ENCODE measurements at places on chromosomes 12 and 14. TPM values are rescaled to one million over a fixed set of nuclear protein-coding genes. Genes with fewer than 3 reads are reported as not detected.
A peak's percentile ranks its signal among the peaks of the same experiment; 100 is the strongest.

DNA sequence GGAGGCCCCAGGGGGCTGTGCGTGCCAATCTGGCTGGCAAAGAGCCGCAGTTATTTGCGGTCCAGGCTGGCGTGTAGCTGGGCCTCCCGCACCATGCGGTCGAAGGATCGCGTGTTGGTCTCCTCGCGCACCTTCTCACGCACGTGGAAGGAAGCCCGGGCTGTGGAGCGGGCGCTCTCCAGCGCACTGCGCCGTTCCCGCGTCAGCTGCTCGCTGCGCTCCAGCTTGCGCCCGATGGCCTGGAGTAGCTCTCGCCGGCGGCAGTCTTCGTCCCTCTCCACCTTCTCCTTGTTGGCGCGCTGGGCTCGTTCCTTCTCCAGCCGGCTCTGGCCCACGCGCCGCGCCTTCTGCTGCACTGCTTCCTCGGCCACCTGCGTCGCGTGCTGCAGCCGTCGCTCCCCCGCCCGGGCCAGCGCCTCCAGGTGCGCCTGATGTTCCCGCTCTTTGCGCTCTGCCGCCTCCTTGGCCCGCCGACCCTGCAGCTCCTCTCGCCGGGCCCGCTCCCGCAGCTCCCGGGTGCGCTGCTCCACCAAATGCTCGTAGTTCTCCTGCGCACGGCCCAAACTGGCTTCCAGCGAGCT, 3.1 kb downstream of the CCDC177 start:
- no peak overlapping the region for H3K27ac ChIP-seq
- peaks cover 23% of the 10 kb centered on the region for H3K27me3 ChIP-seq
- H3K36me3 ChIP-seq, result no peaks in the 10 kb centered on the region
- DNase-seq, result no peak
- no peak overlapping the region for H3K4me3 ChIP-seq
- no peaks in the 10 kb centered on the region for H3K4me1 ChIP-seq

The EML5 gene
- 1.8 TPM for total RNA-seq

The C1QL4 gene
- total RNA-seq, result 8.1 TPM

The PIANP gene
- not detected for total RNA-seq

DNA sequence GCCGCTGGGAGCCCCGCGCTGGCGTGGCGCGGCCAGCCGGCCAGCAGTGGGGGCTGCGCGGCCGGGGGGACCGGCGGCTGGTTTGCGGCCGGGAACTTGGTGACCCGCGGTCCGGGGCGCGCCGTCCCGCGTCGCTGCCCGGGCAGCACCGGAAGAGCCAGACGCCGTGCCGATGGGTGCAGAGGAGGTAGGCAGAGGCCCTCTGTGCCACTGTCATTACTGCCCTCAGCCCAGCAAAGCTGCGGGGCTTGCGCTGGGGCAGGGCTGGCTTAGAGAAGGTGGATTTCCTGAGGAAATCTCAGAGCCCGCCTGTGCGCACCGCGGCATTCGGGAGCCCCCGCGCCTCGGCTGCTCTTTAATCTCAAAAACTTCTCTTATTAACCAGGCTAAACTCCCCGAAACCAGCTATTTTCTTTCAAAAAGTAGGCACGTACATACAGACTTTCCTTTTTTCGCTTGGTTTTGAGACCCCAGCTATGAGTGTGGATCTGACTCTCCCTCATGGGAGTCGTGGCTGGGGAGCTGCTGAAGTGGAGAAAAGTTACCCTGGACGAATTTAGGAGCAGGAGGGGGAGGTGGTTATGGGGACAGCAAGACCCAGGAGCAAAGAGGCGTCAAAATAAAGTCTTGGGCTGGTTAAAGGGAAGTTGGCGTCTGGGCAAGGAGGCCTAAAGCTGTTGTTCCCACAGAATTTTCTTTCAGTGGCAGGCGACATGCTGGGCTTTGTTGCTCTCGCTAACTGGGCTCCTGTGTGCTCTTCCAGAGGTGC, 802 bp downstream of the SUSD6 start:
- peaks cover 16% of the 10 kb centered on the region for H3K4me1 ChIP-seq
- no peaks in the 10 kb centered on the region for H3K27me3 ChIP-seq
- DNase-seq, result no peak
- no peaks in the 10 kb centered on the region for H3K36me3 ChIP-seq
- H3K4me3 ChIP-seq, result peak overlapping the region; percentile 79

GRCh38 chr14:23640524-23641141, 4.5 kb downstream of the DHRS2 start:
- H3K4me3 ChIP-seq, result no peak overlapping the region
- no peaks in the 10 kb centered on the region for H3K36me3 ChIP-seq
- H3K4me1 ChIP-seq, result peaks cover 17% of the 10 kb centered on the region
- no peaks in the 10 kb centered on the region for H3K27me3 ChIP-seq
- no peak for DNase-seq

DNA sequence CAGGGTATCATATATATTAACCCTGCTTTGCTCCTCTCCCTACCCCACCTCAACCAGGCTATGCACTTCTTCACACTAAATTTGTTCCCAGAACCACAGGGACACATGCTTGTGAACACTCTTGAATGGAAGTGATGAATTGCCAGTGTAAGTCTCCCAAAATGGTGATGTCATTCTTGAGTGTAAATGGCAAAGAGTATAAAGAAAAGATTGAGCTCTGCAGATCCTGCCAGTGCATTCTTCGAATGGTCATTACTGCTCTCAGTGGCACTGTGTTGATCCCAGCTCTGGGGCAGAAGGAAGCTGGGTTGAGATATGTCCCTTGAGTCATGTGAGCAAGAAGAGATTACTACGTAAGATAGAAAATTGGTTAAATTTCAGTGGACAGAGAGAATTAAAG, 313.1 kb downstream of the TMEM117 start:
- H3K36me3 ChIP-seq, result no peaks in the 10 kb centered on the region
- DNase-seq, result no peak
- no peaks in the 10 kb centered on the region for H3K4me1 ChIP-seq
- no peak overlapping the region for H3K4me3 ChIP-seq

- H3K36me3 ChIP-seq, result no peaks in the 10 kb centered on the region
- no peaks in the 10 kb centered on the region for H3K4me1 ChIP-seq
Measured at GRCh38 chr14:74698465-74698864, 14.4 kb downstream of the AREL1 start.

The PLXNC1 gene
- 0.25 TPM for total RNA-seq

The RD3L gene
- not detected for total RNA-seq

The TMBIM4 gene
- 51.1 TPM for total RNA-seq

- peak overlapping the region; percentile 100 for H3K27ac ChIP-seq
- no peak overlapping the region for H3K4me3 ChIP-seq
- peaks cover 36% of the 10 kb centered on the region for H3K4me1 ChIP-seq
- no peaks in the 10 kb centered on the region for H3K27me3 ChIP-seq
- H3K36me3 ChIP-seq, result no peaks in the 10 kb centered on the region
Measured at GRCh38 chr14:68245146-68246073, 425.8 kb downstream of the RAD51B start.

- no peaks in the 10 kb centered on the region for H3K36me3 ChIP-seq
- peaks cover 16% of the 10 kb centered on the region for H3K4me1 ChIP-seq
- H3K4me3 ChIP-seq, result no peak overlapping the region
- no peak overlapping the region for H3K27ac ChIP-seq
- no peak for DNase-seq
Measured at GRCh38 chr14:75450381-75451276, 22.8 kb downstream of the JDP2 start.

GRCh38 chr12:77687321-77687720, 143.4 kb upstream of the NAV3 start:
- H3K27ac ChIP-seq, result no peak overlapping the region
- H3K4me3 ChIP-seq, result no peak overlapping the region
- no peak for DNase-seq
- no peaks in the 10 kb centered on the region for H3K27me3 ChIP-seq

The EXOC3L4 gene
- total RNA-seq, result not detected

- no peaks in the 10 kb centered on the region for H3K27me3 ChIP-seq
- DNase-seq, result no peak
- no peak overlapping the region for H3K27ac ChIP-seq
- H3K4me1 ChIP-seq, result peaks cover 13% of the 10 kb centered on the region
- H3K4me3 ChIP-seq, result no peak overlapping the region
Measured at GRCh38 chr12:66020481-66020880, 110.1 kb downstream of the LLPH start.

GRCh38 chr14:96178461-96179321, 25.9 kb upstream of the BDKRB2 start:
- 0 out of 2 replicates have a peak, but pooled peaks cover 6% of the 10 kb centered on the region for H3K27me3 ChIP-seq
- DNase-seq, result no peak
- H3K36me3 ChIP-seq, result no peaks in the 10 kb centered on the region
- H3K4me3 ChIP-seq, result no peak overlapping the region
- no peak overlapping the region for H3K27ac ChIP-seq
- H3K4me1 ChIP-seq, result no peaks in the 10 kb centered on the region

GRCh38 chr12:65728455-65728847, 95.8 kb upstream of the HMGA2 start:
- H3K27me3 ChIP-seq, result no peaks in the 10 kb centered on the region
- peak overlapping the region; percentile 57 for H3K4me3 ChIP-seq
- H3K4me1 ChIP-seq, result peaks cover 69% of the 10 kb centered on the region
- peak overlapping the region; percentile 98 for H3K27ac ChIP-seq
- no peak for DNase-seq

- peaks cover 26% of the 10 kb centered on the region for H3K27me3 ChIP-seq
- no peak overlapping the region for H3K4me3 ChIP-seq
- H3K27ac ChIP-seq, result no peak overlapping the region
- no peaks in the 10 kb centered on the region for H3K4me1 ChIP-seq
- no peak for DNase-seq
- no peaks in the 10 kb centered on the region for H3K36me3 ChIP-seq
Measured at GRCh38 chr14:56063131-56063530, 55.1 kb upstream of the PELI2 start.

DNA sequence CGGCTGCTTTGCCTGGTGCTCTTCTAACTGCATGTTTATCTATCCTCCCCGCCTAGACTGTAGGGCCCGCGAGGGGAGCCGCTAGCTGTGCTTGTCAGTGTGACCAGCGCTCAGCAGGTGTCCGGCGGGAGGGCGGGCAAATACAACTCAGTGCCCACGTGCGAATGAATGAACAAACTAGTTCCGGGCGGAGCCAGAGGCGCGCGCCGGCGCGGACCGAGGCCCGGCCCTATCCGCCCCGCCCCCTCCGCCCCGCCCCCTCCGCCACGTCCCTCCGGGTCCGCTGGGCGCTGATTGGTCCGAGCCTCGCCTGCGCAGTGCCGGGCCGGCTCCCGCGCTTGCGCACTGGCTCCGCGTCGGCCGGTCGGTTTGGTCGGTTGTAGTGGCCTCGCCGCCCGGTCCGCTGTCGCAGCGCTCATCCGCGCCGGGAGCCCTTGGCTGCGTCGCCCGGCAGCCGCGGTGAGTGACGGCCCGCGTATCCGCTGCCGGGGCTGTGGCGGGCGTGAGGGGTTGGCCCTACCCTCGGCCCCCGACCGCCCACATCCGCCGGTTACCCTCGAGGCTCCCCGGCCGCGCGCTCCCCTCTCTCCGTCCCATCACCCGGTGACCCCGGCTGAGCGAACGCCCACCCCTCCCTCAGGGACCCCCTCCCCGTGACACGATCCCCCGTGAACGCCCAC, 60.0 kb downstream of the DDX51 start:
- peaks cover 17% of the 10 kb centered on the region for H3K4me1 ChIP-seq
- DNase-seq, result peak; percentile 76
- peak overlapping the region; percentile 46 for H3K27ac ChIP-seq
- no peaks in the 10 kb centered on the region for H3K27me3 ChIP-seq
- H3K36me3 ChIP-seq, result no peaks in the 10 kb centered on the region

The STYK1 gene
- total RNA-seq, result 4.4 TPM

DNA sequence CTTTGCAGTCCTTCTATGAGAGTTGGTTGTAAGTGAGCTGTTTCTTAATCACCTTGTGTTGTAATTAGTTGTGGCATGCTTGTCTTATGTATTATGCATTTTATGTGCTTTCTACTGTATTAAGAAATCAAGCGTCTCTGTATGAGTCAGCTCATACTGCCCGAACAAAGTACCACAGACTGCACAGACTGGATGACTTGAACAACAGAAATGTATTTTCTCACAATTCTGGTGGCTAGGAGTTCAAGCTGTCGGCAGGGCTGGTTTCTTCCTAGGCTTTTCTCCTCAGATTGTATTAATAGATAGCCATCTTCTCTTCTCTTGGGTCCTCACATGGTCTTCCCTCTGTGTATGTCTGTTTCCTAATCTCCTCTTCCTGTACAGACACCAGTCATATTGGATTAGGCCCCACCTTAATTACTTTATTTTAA, 77.7 kb downstream of the FLRT2 start:
- no peak overlapping the region for H3K27ac ChIP-seq
- H3K27me3 ChIP-seq, result no peaks in the 10 kb centered on the region
- no peaks in the 10 kb centered on the region for H3K4me1 ChIP-seq
- no peak for DNase-seq
- no peaks in the 10 kb centered on the region for H3K36me3 ChIP-seq

GRCh38 chr14:77707355-77707723, 484 bp downstream of the ALKBH1 start:
- peaks cover 23% of the 10 kb centered on the region for H3K4me1 ChIP-seq
- no peaks in the 10 kb centered on the region for H3K27me3 ChIP-seq
- peaks cover 21% of the 10 kb centered on the region for H3K36me3 ChIP-seq
- peak overlapping the region; percentile 89 for H3K4me3 ChIP-seq
- peak overlapping the region; percentile 50 for H3K27ac ChIP-seq

DNA sequence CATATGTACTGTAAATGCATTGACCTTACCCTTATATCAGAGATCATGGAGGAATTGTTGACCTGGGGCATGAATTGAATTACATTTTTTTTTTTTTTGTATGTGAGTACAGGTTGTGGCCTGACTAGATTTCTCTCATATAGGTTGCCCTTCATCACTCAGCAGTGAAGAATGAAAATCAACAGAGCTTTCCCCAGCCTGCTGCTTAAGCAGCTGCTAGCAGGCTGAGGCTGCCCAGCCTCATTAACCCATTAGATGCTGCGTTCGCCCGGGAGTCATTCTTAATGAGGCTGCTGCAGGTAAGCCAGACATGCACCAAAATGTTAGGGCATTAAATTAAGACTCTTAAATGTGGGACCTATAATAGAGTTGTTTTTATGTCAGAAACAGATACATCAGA, 236.0 kb downstream of the ETNK1 start:
- DNase-seq, result no peak
- no peaks in the 10 kb centered on the region for H3K36me3 ChIP-seq
- no peaks in the 10 kb centered on the region for H3K4me1 ChIP-seq
- H3K27me3 ChIP-seq, result peaks cover 20% of the 10 kb centered on the region
- no peak overlapping the region for H3K4me3 ChIP-seq

DNA sequence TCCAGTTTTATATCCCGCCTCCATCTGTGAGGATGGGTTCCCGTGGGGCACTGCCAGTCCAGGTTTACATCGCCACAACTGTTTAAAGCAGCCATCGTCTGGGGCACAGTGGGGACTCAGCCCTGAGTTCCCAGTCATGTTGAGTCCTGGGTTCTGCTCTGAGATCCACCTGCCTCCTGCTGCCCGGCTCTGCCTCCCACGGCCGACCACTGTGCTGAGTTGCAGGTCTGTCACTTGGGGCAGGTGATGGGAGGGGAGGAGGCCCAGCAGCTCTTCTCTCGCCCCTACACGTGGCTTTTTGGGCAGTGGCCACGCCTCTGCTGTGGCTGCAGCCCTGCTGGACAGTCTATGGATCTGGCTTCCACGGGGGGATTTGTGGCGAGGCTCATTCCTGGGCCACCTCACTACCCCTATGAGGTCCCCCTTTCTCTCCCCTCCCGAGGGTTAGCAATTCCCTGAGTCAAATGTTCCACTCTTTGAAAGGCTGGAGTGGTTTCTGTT, 143.0 kb downstream of the ADGRD1 start:
- H3K36me3 ChIP-seq, result no peaks in the 10 kb centered on the region
- H3K4me1 ChIP-seq, result no peaks in the 10 kb centered on the region
- no peak for DNase-seq

The ADCY6 gene
- 24.9 TPM for total RNA-seq

Measured in HCT116 (cell line).